T-helper 9 cell (primary cell): ENCODE measurements at places on chromosomes 4 and X.

DNA sequence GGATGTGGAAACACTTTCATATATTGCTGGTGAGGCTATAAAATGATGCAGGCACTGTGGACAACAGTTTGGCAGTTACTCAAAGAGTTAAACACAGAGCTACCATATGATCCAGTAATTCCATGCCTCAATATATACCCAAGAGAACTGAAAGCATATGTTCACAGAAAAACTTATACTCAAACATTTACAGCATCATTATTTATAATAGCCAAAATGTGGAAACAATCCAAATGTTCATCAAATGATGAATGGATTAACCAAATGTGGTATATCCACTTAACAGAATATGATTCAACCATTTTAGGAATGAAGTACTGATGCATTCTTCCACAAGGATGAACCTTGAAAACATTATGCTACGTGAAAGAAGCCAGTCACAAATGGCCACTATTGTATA is 603.8 kb downstream of the IQCM start:
- no peak for DNase-seq

- DNase-seq, result no peak
These were observed 84.6 kb downstream of the THOC2 start for GRCh38 chrX:123648028-123648810.

- DNase-seq, result peak; percentile 27
These were observed 17.5 kb downstream of the TRAPPC2 start for GRCh38 chrX:13716905-13717304.

- DNase-seq, result no peak
These were observed 1502.1 kb upstream of the ADGRL3 start for GRCh38 chr4:59698041-59698440.

- no peak for DNase-seq
These were observed 240.7 kb upstream of the TRAM1L1 start for GRCh38 chr4:117326091-117326490.

GRCh38 chrX:112148397-112148796 is 65.8 kb upstream of the TRPC5 start:
- DNase-seq, result no peak

- no peak for DNase-seq
These were observed 3.8 kb upstream of the SERPINA7 start for GRCh38 chrX:106042296-106042695.

- DNase-seq, result no peak
These were observed 94.0 kb downstream of the AFAP1 start for GRCh38 chr4:7845493-7846128.

DNA sequence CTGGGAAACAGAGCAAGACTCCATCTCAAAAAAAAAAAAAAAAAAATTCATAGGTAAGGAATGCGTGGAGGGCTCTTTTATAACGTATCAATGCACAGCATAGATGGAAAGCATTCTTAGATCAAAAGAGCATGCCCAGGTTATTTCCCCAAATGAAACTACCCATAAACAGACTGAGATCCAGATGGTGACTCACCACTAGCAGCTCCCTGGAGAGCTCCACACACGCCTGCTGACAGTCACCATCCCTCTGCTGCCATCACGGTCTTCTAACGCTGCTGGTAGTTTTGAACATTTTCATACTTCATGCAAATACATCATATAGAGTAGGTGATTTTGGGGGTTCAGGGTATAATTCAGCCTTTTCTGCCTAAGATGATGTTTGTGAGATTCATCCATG is 136.9 kb downstream of the ASMT start:
- no peak for DNase-seq

- no peak for DNase-seq
These were observed 498.9 kb downstream of the GLUD2 start for GRCh38 chrX:121546317-121546716.

DNA sequence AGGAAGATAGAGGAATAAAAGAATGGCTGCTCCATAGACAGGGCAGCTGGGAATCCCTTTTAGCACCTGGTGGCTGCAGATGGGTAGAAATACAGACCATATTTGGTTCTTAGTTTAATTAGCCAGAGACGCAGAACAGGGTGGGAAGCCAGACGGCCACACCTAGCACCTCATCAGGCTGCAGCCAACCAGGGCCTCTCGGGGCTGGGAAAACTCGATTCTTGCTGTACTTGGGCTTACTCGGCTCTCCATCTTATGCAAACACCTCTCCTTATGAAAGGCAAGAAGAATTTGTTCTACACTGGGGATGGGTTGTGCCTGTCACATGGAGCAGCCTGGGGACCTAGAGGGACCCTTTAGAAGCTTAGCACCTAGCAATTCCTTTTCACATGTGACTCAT is 19.7 kb downstream of the IRAK1 start:
- DNase-seq, result no peak

DNA sequence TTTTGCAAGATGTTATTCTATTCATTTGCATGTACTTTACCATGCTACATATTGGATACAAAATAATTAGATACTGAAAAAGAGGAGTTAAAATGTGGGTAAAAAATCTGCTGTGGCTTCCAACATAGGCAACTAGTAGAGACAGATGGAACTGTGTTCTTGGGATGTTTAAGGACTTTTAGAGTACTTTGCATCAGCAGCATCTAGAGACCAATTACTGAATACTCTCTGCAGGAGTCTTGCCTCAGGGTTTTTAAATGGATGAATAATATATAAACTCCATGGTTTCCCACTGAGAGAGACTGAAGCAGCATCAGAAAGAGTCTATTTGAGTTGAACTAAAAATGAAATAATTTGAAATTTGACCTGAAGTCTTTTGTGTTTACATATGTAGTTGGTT is 676.7 kb downstream of the GALNTL6 start:
- no peak for DNase-seq
